ENCODE measurements at places on chromosomes 4 and X.
A peak's percentile ranks its signal among the peaks of the same experiment; 100 is the strongest.

DNA sequence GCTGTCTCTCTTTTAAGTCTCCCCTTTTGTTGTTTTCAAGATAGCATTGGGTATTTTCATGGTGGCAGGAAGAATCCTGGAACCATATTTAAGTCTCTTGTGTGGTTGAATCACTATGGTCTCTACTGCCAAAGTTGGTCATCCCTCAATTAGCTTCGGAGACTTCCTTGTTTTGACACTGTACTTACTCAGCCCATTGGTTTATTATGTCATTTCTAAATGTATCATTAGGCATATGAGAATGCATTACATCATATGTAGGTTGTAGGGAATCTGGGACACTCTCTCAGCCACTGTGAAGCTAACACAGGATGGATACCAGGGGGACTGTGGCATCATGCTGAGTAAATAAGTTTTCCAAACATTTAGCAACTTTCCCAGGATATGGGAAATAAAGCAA lies 211.8 kb downstream of the DTHD1 start:
- no peak for DNase-seq

- no peak for DNase-seq
Measured at GRCh38 chr4:80989921-80990544, 40.5 kb upstream of the BMP3 start.

- no peak for DNase-seq
Measured at GRCh38 chr4:137663251-137664045, 131.2 kb upstream of the PCDH18 start.

GRCh38 chr4:136865526-136865925 lies 666.8 kb downstream of the PCDH18 start:
- no peak for DNase-seq

DNA sequence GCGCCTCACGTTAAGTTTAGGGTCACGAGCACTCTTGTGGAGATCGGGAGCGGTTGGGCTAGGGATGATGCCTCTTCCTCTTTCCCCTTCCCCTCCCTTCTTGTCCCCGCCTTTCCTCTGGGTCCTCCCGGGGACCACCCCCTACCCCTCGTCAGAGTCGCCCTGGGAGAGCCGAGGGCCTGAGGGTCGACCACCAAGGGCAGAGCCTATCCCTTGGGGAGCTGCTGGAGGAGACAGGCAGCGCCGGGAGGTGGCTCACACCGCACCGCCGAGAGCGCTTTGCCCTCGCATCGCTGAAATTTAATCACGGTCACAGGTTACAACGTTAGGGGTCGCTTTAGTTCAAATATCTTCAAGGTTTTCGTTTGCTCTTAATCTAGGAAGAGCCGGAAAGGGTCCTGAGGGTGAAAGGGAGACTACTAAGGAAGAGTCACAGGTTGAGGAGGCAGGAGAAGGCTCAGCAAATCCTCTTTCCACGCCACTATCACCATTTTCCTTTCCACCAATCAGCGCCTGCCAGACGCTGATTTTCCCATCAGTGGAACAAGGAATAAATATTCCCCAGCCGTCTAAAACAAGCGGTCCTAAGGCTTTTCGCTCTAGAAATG lies 528 bp upstream of the SNCA start:
- DNase-seq: no peak

GRCh38 chrX:21806691-21807090 lies 32.7 kb upstream of the MBTPS2 start:
- no peak for DNase-seq

- DNase-seq: no peak
Measured at GRCh38 chr4:184408021-184408683, 66.2 kb downstream of the IRF2 start.

- DNase-seq: no peak
Measured at GRCh38 chrX:120334151-120334550, 22.9 kb upstream of the TMEM255A start.

GRCh38 chrX:11533199-11533651 lies 132.5 kb downstream of the ARHGAP6 start:
- no peak for DNase-seq

- DNase-seq: no peak
Measured at GRCh38 chr4:14924812-14925344, 77.4 kb upstream of the CPEB2 start.

GRCh38 chr4:109134921-109135320 lies 167.5 kb downstream of the COL25A1 start:
- no peak for DNase-seq

GRCh38 chr4:156949373-156949814 lies 22.2 kb downstream of the PDGFC start:
- DNase-seq: no peak

GRCh38 chr4:2250357-2251072 lies 8.6 kb upstream of the HAUS3 start:
- DNase-seq: no peak

DNA sequence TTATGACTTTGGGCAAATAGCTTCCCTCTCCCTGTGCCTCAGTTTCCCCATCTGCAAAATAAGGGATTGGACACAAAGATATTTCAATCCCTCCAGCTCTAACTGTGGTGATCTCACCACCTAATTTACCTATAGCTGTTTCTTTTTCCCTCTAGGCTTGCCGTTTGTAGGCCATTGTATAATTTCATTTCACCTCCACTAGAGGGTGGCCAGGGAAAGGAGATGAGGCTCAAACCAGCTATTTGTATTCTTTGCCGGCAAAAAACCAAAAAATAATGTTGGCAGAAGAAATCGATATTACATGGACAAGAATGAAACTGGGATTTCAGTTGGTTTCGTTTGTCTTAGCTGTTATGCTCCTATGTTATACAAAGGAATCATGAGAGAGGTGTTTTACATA lies 36.1 kb upstream of the DOCK11 start:
- no peak for DNase-seq

GRCh38 chr4:8312976-8313375 lies 43.4 kb downstream of the HTRA3 start:
- no peak for DNase-seq

GRCh38 chr4:6221851-6222760 lies 21.8 kb upstream of the JAKMIP1 start:
- DNase-seq: peak; percentile 36

DNA sequence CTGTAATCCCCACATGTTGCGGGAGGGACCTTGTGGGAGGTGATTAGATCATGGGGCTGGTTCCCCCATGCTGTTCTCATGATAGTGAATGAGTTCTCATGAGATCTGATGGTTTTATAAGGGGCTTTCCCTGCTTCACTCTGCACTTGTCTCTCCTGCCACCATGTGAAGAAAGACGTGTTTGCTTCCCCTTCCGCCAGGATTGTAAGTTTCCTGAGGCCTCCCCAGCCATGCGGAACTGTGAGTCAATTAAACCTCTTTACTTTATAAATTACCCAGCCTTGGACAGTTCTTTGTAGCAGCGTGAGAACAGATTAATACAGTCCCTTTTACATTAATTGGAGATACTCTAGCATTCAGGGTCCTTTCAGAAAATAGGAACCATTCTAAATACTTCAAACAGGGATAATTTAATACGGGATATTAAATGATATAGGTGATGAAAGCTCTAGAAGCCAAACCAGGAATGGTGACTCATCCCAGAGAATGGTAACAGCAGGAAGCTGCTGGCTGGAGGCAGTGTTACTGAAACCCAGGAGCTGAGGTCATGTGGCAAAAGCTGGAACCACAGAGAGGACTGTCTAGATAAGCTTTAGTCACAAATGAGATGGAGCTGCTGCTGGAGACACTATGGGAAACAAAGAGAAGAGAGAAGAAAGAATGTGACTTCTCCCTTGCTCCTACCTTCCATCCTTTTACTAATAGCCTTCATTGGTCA lies 57.3 kb downstream of the GSTCD start:
- no peak for DNase-seq

DNA sequence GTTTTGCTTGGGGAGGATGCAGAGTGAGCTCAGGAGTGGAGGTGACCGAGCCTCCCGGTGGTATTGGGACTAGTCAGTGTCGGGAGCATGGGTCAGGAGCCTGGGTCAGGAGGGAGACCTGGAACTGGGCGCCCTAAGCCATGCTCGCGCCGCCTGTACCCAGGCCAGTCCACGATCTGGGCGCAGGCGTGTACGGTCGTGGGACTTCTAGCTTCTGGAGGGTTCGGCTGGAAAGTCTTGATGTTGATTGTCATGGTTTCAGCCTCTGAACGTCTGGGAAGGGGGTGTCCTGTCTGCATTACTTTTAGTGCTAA lies 244 bp downstream of the EIF2S3 start:
- no peak for DNase-seq

DNA sequence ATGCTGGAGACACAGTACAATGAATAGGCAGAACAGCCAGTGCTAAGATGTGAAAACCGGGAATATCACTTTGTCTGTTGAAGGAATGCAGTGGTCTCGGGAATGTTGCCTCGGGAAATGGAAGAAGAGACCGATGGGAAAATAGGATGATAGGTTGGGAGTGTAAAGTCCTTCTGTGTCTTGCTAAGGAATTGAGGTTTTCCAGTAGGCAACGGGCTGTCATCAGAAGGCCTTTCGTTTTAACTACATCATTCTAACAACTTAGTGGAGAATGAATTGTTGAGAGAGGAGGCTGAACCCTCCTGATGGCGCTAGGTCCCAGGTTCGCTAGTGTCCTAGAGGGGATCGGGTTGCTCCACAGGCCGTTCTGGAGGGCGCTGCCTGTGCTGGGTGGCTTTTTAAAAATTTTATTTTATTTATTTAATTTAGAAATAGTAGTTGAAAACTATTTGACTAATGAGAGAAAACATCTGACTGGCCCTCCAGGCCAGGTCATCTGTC lies 730 bp downstream of the VBP1 start:
- DNase-seq: no peak

GRCh38 chr4:85952528-85952927 lies 407.3 kb downstream of the MAPK10 start:
- no peak for DNase-seq

- DNase-seq: no peak
Measured at GRCh38 chr4:82555276-82555675, 6.5 kb downstream of the TMEM150C start.

GRCh38 chr4:7917669-7918068 lies 22.0 kb downstream of the AFAP1 start:
- peak; percentile 38 for DNase-seq

DNA sequence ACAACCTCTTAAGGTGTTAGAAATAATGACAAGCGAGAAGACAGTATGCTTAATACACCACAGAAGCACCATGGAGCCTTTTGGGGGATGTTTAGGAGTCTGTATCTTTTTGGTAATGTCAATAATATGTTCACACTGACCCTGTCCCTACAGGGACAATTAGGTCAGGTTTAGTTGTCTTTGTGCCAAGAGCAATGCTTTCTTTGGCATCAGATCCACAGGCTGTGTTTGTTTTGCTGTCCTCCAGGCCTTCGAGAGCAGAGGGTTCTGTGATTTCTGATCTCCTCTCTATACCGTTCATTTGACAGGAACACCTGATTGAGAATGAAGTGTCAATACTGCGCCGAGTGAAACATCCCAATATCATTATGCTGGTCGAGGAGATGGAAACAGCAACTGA lies 153.8 kb downstream of the DCLK2 start:
- DNase-seq: no peak

DNA sequence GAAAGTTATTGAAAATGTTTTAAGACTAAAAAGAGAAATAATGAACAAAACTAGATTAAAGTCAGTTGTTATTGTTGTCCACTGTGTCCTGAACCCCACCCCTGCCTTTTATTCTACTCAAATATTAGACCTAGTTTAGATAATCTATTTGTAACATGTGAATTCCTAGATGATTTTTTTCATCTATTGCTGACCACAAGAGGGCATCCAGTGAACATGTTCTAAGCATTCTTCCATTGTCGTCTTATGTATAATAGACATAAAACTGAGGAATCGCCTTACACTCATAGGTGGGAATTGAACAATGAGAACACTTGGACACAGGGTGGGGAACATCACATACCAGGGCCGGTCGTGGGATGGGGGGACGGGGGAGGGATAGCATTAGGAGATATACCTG lies 36.4 kb upstream of the HPRT1 start:
- DNase-seq: no peak

GRCh38 chr4:35125995-35126712 lies 1118.2 kb downstream of the ARAP2 start:
- no peak for DNase-seq

- DNase-seq: no peak
Measured at GRCh38 chr4:146582864-146583263, 55.8 kb upstream of the POU4F2 start.

DNA sequence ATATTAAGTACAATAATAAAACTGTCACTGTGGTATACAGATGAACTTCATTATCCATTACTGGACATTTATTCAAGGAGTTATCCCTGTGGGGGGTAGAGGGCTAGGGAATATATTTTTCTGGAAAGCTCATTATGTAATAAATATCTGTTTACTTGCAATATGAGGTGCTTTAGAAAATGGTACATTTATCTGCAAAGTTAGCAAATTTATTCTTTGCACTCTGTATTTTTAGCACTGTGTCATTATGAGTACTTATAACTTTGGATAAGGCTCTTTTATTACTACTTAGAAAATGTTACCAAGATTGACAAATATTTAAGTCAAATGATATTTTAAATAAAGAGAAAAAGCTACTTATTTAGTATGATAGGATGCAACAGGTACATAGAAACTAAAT lies 37.8 kb downstream of the ANKRD17 start:
- no peak for DNase-seq

- DNase-seq: no peak
Measured at GRCh38 chr4:77015390-77015789, 60.4 kb downstream of the CCNI start.

GRCh38 chr4:72119946-72120345 lies 88.1 kb downstream of the NPFFR2 start:
- no peak for DNase-seq

DNA sequence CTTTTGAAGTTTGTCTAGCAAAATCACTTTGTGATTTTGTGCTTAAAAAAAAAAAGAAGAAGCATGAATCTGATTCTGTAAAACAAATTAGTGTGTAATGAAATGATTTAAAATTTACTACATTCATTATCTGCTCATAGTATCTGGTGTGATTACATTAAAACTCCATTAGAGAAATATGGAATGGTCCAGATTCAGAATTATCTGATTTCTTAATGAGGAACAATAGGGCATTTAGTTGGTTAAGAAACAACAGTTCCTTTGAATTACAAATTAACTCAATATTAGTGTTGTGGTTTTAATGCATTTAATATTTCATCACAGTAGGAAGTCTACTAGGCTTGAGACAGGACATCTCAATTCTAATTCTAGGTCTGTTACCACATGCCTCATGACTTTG lies 57.9 kb upstream of the PDHA1 start:
- no peak for DNase-seq

DNA sequence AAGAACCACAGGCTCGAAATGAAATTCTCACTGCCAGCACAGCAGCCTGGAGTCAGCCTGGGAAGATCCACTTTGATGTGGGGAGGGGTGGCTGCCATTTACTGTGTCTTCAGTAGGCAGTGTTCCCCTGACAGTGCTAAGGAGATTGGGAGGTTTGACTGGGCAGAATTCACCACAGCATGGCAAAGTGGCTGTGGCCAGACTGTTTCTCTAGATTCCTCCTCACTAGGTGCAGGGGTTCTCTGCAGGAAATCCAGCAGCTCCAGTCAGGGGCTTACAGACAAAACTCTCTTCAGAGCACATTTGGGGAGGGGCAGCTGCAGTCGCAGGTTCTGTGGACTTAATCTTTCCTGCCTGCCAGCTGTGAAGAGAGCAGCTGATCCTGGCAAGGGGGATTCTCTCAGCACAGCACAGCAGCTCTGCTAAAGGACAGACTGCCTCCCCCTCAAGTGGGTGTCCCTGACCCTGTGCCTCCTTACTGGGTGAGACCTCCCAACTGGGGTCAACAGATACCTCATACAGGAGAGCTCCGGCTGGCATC lies 1174.0 kb downstream of the RAPGEF2 start:
- no peak for DNase-seq
